ENCODE measurements at places on chromosomes 6 and 20. TPM values are rescaled to one million over a fixed set of nuclear protein-coding genes. Genes with fewer than 3 reads are reported as not detected.

The GJA1 gene
- polyA plus RNA-seq: 121 TPM

The STMND1 gene
- polyA plus RNA-seq: not detected

The CST2 gene
- polyA plus RNA-seq: not detected

The VIP gene
- polyA plus RNA-seq: 0.29 TPM

The PHACTR3 gene
- polyA plus RNA-seq: 3.5 TPM
